ENCODE measurements at places on chromosomes 1 and 21.

- DNase-seq = no peak
These were observed 1.4 kb upstream of the TLCD4 start for GRCh38 chr1:95115708-95116137.

- peak; percentile 56 for DNase-seq
These were observed 15.2 kb downstream of the BCAN start for GRCh38 chr1:156656806-156657740.

- DNase-seq = no peak
These were observed 47.6 kb upstream of the RGS8 start for GRCh38 chr1:182731852-182732575.

DNA sequence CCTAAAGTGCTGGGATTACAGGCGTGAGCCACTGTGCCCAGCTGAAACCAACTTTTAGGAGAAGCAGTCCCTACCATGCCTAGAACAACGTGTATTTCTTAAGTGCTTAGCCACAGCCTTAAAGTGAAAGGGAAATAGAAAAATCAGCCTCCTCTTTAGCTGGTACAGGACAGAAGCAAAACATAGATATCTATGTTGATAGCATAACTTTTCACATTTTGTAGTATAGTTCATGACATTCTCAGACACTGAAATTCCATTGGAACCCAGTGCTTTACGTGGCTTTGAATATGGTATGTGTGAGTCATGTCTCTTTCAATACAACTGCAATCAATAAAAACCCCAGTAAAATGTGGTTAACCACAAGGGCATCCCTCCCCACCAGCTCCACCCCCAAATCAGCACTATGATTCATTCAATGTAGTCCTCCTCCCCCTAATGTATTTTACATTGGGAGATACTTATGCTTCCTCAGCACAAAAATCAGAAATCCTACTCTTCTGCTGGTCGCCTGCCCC is 32.1 kb downstream of the TGFB2 start:
- DNase-seq = peak; percentile 17

DNA sequence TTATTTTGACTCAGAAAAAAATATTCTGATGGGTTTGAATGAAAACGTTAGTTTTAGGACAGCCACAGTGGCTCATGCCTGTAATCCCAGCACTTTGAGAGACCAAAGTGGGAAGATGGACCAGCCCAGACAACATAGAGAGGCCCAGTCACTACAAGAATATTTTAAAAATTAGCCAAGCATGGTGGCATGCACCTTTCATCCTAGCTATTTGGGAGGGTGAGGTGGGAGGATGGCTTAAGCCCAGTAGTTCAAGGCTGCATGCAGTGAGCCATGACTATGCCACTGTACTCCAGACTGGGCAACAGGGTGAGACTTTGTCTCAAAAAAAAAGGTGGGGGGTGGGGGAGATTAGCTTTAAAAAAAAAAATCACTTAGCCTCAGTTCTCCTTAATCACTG is 127.5 kb downstream of the LBR start:
- no peak for DNase-seq

GRCh38 chr1:171816300-171816901 is 24.9 kb upstream of the DNM3 start:
- DNase-seq = no peak

- DNase-seq = no peak
These were observed 20.4 kb downstream of the DENND2D start for GRCh38 chr1:111179968-111180533.

- DNase-seq = peak; percentile 46
These were observed at the start of gene RCC2 for GRCh38 chr1:17439250-17440073. RCC2 (minus strand) TSS chr1:17439677; CDS start chr1:17438514, 1,163 bp downstream.

DNA sequence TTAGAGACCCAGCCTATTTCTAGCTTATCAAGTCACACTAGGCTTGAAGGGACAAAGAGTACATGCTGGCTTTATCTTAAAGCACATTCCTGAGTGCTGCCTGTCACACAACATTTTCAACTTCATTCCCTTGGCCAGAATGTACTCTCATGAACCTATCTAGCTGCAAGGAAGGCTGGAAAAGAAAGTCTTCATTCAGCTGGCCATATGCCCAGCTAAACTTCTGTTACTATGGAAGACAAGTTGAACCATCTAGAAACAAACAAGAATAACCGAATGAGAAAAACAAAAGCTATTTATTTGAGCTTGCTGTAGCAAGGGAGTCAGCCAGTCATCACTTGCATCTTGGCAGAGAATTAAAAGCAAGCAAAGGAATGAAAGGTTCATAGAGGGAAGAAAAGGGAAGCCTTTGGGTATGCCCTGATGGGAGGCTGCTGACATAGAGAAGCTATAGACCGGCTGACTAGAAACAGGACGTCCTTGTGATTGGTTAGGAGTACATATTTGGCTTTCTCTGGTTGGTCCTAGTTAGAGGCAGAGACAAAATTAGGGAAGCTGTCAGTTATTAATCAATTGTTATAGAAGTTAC is 108.4 kb downstream of the NEK7 start:
- DNase-seq = no peak

GRCh38 chr1:43477716-43478115 is 24.0 kb upstream of the HYI start:
- DNase-seq = no peak

DNA sequence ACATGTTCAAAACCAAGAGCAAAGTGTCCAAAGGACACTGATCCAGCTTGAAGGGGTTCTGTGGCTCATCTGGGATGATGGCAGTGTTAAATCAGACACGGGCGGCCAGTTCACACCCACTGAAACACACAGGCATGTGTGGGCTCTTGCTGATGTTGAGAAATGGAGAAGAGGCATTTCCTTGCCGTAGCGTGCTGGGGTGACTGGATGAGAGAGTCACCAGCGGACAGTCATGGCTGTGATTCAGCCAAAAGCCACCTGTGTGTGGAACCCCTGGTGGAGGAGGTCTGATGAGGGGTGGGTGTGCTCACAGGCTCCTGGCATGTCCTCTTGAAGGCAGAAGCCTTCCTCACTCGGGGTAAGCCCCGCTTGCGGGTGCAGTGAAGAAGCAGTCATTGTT is 7.2 kb downstream of the C1orf35 start:
- no peak for DNase-seq

GRCh38 chr21:16241479-16241963 is 511.7 kb downstream of the USP25 start:
- DNase-seq = no peak

GRCh38 chr1:38865112-38865715 is 5.6 kb upstream of the RRAGC start:
- no peak for DNase-seq

- DNase-seq = no peak
These were observed 133.5 kb upstream of the SOD1 start for GRCh38 chr21:31526040-31526439.

DNA sequence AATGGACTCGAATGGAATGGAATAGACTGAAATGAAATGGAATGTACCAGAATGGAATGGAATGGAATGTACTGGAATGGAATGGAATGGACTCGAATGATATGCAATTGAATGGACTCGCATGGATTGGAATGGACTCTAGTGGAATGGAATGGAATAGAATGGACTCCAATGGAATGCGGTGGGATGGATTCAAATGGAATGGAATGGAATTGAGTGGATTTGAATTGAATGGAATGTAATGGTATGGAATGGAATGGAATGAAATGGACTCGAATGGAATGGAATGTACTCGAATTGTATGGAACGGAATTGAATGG is 99.6 kb upstream of the FBXO28 start:
- DNase-seq = no peak

DNA sequence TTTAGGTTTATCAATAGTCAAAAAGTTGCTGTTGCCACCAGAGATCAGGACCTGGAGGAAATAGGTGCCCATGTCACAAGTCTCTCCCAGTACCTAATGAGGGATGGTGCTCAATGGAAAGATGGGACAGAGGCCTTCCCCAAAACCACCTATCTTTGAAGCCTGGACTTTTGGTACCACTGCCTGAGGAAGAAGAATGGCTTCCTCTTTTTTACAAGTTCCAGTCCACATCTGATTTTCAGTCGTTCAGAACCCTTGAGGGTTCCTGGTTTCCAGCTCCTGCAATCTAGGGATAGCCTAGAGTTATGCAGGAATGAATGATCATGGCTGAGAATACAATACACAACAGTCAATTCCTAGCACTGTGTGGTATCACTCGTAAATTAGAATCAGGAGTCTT is 5.7 kb downstream of the CATSPERE start:
- DNase-seq = no peak

DNA sequence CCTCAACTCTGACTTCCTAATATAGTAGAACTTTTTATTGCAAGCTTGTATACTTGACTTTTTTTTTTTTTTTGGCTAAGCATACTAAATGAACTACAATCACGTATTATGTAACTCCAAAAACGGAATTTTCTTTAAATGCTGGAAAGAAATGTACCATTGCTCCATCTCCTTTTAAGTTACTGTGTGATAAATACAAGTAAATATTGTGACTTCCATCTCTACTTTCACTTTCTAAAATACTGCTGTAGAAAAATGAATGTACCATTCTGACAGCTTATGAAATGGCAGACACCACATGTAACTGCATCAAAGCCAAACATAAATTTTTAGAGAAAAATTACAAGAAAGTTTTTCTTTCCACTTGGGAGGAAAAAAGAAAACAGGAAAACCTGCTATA is 54.7 kb downstream of the ASH1L start:
- DNase-seq = no peak

DNA sequence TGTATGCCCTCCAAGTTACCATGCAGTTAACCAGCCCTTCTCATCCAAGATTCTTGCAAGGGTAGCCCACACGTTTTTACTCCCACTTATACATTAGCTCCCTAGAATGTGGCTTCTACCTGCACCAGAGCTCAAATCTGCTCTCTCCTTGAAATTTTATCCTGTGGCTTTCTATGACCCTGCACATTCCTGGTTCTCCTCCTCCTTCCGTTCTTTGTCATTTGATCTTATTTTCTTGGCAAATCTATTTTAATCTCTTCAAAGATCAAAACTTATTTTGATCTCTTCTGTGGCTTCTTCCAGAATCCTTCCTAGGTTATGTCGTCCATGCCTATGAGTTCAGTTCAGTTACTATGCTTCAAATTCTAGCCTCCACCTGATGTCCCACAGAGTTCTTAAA is 115.6 kb upstream of the GUCA2B start:
- no peak for DNase-seq

GRCh38 chr1:50279622-50280330 is 143.5 kb downstream of the DMRTA2 start:
- DNase-seq = no peak

DNA sequence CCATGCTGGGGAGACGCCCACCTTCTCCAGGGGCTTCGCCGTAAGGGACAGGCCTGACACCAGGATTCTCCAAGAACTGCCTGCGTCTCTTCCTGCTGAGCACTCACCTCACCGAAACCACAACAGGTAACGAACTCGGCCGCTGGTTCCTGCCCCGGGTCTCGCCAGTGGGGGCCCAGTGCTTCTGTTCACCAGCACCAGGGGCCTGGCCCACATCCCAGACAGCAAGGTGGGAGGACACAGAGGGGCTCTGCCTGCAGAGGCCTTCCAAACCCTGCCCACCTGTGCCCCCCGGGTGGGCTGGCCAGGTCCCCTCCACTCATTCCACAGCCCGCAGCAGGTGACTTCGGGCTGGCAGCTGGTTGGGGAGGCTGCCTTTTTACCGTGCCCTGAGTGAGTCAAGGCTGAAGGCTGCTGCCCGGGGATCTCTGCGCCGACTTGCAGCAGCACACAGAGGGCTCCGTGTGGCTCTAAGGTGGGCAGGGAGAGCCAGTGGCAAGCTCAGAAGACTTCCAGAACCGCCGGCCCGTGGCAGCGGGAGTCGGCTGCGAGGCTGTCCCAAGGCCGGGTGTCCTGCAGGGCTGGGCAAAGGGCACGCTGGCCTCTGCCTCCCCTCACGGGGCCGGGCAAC is 14.7 kb upstream of the COL18A1 start:
- no peak for DNase-seq

DNA sequence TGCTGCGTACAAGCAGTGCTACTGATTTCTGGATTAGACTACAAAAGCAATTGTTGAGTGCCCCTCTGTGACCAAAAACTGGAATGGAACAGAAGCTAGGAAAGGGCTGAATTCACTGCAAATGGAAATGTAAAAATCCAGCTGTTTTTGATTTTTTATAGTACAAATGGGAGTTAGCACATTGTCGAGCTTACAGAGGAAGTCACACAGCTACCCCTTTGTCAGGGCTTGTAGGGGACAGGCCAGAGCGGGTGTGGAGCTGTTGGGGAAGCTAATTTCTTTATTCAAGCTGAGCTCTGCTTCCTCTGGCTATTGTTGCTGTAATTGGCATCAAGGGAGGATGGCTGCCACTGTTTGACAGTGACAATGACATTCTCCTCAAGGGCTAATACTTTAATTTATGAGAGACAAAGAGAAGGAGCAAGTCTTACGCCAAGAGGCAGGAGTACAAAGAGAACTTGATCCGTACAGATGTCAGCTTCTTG is 96.1 kb downstream of the SLC35F3 start:
- no peak for DNase-seq

DNA sequence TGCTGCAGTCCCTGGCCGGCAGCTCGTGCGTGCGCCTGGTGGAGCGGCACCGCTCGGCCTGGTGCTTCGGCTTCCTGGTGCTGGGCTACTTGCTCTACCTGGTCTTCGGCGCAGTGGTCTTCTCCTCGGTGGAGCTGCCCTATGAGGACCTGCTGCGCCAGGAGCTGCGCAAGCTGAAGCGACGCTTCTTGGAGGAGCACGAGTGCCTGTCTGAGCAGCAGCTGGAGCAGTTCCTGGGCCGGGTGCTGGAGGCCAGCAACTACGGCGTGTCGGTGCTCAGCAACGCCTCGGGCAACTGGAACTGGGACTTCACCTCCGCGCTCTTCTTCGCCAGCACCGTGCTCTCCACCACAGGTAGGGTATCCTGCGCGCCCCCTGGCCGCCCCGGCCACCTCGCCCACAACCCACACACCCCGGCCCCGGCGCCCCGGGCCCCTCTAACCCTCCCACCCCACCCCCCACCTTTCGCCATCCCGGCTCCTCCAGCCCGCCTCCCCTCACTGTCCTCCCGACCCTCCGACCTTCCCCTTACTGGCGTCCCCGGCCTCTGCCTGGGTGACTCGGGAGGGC is 352 bp downstream of the KCNK1 start:
- DNase-seq = no peak

GRCh38 chr1:37905727-37906126 is 41.1 kb downstream of the INPP5B start:
- no peak for DNase-seq

DNA sequence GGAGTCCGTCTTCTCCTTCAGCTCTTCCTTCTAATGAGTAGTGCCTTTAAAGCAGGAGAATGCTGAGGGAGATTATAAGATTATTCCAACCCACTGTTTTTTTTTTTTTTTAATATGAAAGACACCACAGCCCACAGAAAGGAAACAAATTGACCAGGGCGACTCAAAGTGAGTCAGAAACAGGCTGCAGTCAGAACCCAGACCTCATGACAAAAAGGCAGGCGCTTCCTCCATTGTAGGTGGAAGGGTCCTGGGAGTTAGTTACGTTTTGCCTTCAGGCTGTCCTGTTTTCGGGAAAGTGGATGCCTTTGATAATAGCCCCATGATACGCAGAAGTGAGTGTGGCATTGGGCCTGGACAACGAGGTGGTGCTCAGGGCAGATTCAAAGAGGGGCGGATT is 21.0 kb downstream of the PLXNA2 start:
- DNase-seq = no peak

DNA sequence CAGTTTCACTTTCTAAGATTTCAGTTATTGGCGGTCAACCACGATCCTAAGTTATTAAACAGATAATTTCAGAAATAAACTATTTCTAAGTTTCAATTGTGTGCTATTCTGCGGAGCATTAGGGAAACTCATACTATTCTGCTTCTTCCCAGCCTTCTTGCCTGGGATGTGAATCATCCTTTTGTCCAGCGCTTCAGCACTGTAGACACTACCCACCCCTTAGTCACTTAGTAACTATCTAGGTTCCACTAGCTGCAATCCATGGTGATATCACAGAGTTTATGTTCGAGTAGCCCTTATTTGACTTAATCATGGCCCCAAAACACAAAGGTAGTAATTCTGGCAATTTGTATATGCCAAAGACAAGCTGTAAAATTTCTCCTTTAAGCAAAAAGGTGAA is 279.9 kb upstream of the ADAMTS5 start:
- DNase-seq = no peak
